Fibroblast of lung (primary cell): ENCODE measurements at places on chromosomes 7 and 10.

GRCh38 chr7:135320268-135320667, 86.6 kb downstream of the STRA8 start:
- peak; percentile 88 for DNase-seq

GRCh38 chr10:73848821-73849489, 25.4 kb downstream of the CAMK2G start:
- DNase-seq, result peak; percentile 65

GRCh38 chr10:97540669-97541500, 31.7 kb upstream of the ANKRD2 start:
- no peak for DNase-seq

- DNase-seq, result peak; percentile 29
These were observed 164.6 kb downstream of the LRRN3 start for GRCh38 chr7:111255576-111255975.

DNA sequence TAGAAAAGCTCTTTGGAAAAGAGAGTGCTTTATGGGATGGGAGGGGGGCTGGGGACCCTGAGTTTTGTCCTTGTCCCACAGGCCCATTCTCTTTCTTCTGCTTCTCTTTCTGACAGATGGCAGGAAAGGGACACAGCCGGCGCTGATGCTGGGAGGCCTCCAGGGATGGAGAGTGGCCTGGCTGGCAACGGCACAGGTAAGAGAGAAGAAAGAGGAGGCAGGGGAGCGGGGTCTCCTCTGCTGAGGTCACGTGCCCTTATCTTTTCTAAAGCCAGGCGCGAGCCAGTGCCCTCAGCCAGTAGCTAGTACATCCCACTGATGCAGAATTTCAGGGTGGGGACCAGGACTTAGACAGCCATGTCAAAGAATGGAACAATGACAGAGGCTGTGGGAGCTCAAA, 9.2 kb downstream of the ZNF775 start:
- no peak for DNase-seq

DNA sequence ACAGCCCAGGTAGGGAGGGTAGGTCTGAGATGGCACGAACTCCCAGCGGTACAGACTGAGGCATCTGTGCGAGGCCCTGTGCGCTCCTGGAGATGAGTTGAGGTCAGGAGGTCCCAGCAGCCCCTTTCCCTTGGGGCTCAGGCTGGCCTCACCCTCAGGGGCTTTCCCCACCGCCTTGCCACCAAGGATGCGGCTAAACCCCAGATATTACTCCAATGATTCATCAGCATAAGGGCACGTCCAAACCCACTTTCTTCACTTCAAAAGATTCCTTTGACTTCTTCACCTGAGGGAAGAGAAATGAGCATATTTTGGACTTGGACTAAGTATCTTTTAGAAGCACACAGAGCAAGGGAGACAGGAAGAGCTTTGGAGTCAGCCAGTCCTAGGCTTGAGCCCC, 20.3 kb downstream of the UROS start:
- DNase-seq, result no peak

GRCh38 chr7:140674356-140674800, 1.6 kb downstream of the ADCK2 start:
- no peak for DNase-seq

- no peak for DNase-seq
These were observed 95.3 kb downstream of the WDR11 start for GRCh38 chr10:120946497-120946896.

DNA sequence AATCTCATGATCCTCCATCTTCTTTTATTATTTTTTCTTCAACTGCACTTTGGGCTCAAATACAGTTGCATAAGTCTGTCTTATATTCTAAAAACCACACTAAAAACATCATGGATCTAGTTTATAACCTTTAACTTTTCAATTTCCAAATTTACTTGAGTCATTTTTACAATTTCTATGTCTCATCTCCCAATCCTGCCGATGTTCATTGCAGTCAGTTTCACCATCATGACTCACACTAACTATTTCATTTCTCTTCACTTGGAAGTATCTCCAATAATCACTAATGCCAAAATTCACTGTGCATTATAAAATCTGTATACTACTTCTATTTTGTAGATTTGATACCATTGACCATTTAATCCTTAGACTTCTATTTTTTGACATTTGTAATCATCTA, 806.9 kb upstream of the SORCS1 start:
- peak; percentile 83 for DNase-seq

DNA sequence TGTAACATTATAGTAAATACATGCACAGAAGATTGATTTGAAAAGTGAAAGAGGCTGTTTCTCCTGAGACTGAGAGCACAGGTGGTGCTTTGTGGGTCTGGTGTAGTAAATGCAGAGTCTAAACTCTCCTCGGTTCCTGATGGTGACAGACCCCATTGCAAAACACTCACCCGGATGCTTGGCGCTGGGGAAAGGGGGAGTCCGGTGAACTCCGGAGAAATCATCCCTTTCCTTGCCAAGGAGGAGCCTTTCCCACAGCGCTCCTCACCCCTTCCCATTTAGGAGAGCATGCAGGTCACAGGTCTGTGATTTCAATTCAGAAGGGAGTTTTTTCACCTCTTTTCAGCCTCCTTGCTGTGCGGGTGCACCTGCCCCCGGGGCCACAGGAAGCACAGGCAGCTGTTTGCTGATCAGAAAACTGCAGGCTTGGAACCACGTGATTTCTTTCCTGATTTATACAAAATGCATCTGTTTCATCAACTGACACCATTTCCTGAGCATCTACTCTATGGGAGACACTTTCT, 75.6 kb upstream of the LYZL2 start:
- no peak for DNase-seq

- no peak for DNase-seq
These were observed 374.6 kb downstream of the DPP6 start for GRCh38 chr7:154426778-154427177.

- DNase-seq, result peak; percentile 43
These were observed 13.7 kb upstream of the CPA1 start for GRCh38 chr7:130366564-130366963.
